Tibial artery (tissue), 4 donors: ENCODE measurements at places on chromosomes 3 and 15.

- peaks cover 38% of the 10 kb centered on the region for H3K4me1 ChIP-seq
- H3K4me3 ChIP-seq, result no peak overlapping the region
- H3K27me3 ChIP-seq, result no peaks in the 10 kb centered on the region
- peak overlapping the region; percentile 91 for H3K27ac ChIP-seq
- no peak for DNase-seq
- no peaks in the 10 kb centered on the region for H3K36me3 ChIP-seq
Measured at GRCh38 chr3:124246949-124247348, 255.0 kb upstream of the ROPN1 start.

GRCh38 chr15:34993412-34993811, 5.3 kb upstream of the ZNF770 start:
- no peaks in the 10 kb centered on the region for H3K36me3 ChIP-seq
- H3K27ac ChIP-seq, result no peak overlapping the region
- H3K27me3 ChIP-seq, result no peaks in the 10 kb centered on the region
- DNase-seq, result no peak
- no peaks in the 10 kb centered on the region for H3K4me1 ChIP-seq

DNA sequence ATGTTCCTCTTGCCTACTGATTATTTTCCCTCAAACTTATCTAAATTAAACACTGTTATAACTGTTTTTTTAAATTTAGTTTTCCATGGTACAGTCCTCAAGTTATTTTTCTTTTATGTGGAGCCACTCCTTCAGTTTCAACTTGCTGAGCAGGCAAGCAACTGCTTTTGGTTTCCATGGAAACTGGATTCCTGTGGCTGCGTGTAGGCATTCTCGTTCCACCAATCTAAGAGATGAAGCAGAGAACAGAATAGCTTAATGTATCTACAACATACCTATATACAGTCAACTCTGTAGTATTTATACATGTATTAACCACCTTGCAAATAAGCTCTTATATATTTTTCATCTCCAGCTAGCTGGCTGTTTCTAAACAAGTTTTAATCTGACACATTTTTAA, 25.8 kb upstream of the ANXA2 start:
- DNase-seq, result no peak
- H3K27ac ChIP-seq, result peak overlapping the region; percentile 44
- H3K36me3 ChIP-seq, result no peaks in the 10 kb centered on the region
- no peak overlapping the region for H3K4me3 ChIP-seq
- peaks cover 60% of the 10 kb centered on the region for H3K4me1 ChIP-seq
- H3K27me3 ChIP-seq, result no peaks in the 10 kb centered on the region

DNA sequence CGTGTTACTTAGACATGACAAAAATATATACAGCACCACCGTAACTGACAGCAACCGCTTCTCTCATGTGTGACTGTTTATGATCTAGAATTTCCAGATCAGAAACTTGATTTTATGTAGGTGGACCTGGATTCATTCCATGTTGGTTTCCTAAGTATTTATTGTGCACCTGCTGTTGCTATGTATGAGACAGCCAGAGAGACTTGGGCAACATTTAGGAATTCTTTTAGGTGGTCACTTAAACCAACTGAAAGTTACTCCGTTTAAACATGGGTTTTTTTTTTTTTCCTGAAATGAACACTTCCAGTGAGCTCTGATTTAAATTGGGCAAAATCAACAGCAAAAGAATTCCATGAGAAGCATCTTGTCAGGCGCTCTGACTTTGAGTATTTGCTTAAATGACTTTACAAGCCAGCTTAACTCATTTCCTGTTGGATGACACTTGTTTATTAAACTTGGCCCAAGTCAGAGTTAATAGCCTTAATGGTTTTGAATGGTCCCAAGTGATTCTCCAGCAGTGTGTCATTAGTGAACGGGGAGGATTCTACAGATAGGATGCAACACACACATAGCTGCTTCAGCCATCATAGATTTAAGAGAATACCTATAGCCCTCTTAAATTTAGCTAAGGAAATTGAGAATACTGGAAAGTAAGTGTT, 31.8 kb downstream of the MITF start:
- H3K36me3 ChIP-seq, result no peaks in the 10 kb centered on the region
- H3K4me3 ChIP-seq, result no peak overlapping the region
- no peaks in the 10 kb centered on the region for H3K27me3 ChIP-seq
- H3K27ac ChIP-seq, result no peak overlapping the region
- no peak for DNase-seq

DNA sequence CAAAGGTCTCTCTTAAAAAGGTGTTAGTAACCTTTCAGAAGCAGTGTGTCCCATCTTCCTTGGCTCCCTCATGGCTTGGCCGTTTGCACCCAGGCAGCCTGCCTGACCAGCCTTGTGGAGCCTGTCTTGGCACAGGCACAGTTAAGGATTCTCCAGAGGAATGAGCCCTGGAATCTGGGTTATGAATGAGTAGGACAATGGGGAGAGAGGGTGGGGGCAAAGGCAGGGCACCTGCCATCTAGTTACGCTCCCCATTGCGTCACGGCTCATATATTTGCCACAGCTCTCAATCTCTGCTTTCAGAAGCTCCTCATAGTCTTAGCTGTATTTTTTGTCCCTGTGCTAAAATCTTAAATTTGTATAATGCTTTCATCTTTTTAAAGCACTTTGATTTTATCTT, 50.6 kb downstream of the WDR76 start:
- no peak for DNase-seq
- peaks cover 4% of the 10 kb centered on the region for H3K36me3 ChIP-seq
- no peak overlapping the region for H3K4me3 ChIP-seq
- H3K27ac ChIP-seq, result no peak overlapping the region

- H3K4me3 ChIP-seq, result no peak overlapping the region
- H3K27ac ChIP-seq, result no peak overlapping the region
- no peaks in the 10 kb centered on the region for H3K36me3 ChIP-seq
- H3K4me1 ChIP-seq, result no peaks in the 10 kb centered on the region
Measured at GRCh38 chr3:148330542-148330941, 367.2 kb upstream of the AGTR1 start.

DNA sequence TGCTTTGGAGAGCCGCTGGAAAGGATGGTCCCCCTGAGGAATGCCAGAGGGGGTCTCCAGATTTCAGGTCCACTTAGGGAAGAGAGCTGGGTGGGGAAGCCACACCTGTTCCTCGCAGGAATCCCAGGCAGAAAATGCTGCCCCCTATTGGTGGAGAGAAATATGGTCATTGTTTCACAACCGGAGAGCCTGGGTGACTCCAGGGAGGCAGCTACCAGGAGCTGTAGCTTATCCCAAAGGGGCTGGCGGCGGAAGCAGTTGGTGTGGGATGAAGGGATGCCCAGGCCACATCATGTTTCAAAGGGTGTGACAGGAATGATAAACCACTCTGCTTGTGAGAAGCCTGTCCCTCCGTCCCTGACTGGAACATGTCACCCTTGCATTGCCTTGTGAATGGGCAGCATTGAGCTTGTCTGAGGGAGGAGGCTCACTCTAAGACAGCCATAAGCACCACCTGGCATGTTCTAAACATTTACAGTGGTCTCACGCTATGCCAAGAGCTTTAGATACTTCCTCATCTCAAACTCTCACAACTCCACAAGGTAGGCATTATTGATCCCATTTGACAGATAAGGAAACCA, 34.5 kb downstream of the POMGNT2 start:
- no peaks in the 10 kb centered on the region for H3K27me3 ChIP-seq
- H3K4me3 ChIP-seq, result no peak overlapping the region
- no peak overlapping the region for H3K27ac ChIP-seq
- no peaks in the 10 kb centered on the region for H3K36me3 ChIP-seq
- DNase-seq, result no peak

GRCh38 chr3:131898346-131898745, 136.5 kb downstream of the CPNE4 start:
- no peak for DNase-seq
- H3K27ac ChIP-seq, result no peak overlapping the region
- no peaks in the 10 kb centered on the region for H3K36me3 ChIP-seq
- no peaks in the 10 kb centered on the region for H3K4me1 ChIP-seq

- H3K4me1 ChIP-seq, result no peaks in the 10 kb centered on the region
- no peak overlapping the region for H3K27ac ChIP-seq
- H3K27me3 ChIP-seq, result no peaks in the 10 kb centered on the region
- no peak overlapping the region for H3K4me3 ChIP-seq
- no peak for DNase-seq
- H3K36me3 ChIP-seq, result no peaks in the 10 kb centered on the region
Measured at GRCh38 chr3:108301695-108302404, 5.5 kb downstream of the HHLA2 start.

GRCh38 chr15:56934269-56934668, 15.8 kb downstream of the TCF12 start:
- DNase-seq, result no peak
- H3K27me3 ChIP-seq, result no peaks in the 10 kb centered on the region
- H3K36me3 ChIP-seq, result no peaks in the 10 kb centered on the region
- H3K4me1 ChIP-seq, result peaks cover 15% of the 10 kb centered on the region
